AG20443 (cell line): ENCODE measurements at places on chromosomes 11 and 22.

DNA sequence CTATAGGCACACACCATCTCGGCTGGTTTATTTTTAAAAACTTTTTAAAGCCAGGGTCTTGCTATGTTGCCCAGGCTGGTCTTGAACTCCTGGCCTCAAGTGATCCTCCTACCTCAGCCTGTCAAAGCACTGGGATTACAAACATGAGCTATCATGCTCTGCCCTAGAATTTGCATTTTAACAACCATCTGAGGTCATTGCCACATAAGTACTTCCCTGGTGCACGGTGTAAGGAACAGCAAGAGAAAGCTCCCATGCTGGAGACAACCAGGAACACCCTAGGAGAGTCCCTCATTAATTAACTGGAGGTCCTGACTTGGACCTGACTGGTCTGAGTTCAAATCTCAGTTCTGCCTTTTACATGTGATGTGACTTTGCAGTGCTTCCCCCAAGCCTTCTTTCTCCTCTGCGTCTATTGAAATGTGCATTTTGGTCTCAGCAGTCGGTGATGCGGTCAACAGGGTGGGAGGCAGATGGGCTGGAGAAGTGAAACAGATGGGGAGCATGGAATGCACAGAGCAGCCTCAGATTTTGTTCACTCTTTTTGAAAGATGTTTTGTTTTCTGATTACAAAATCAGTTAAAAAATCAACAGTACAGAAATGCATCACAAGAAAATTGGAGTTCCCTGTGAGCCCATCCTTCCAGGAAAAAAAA is 146.5 kb downstream of the MYO18B start:
- DNase-seq: no peak

- DNase-seq: no peak
Measured at GRCh38 chr22:36084717-36085116, 56.1 kb upstream of the RBFOX2 start.

DNA sequence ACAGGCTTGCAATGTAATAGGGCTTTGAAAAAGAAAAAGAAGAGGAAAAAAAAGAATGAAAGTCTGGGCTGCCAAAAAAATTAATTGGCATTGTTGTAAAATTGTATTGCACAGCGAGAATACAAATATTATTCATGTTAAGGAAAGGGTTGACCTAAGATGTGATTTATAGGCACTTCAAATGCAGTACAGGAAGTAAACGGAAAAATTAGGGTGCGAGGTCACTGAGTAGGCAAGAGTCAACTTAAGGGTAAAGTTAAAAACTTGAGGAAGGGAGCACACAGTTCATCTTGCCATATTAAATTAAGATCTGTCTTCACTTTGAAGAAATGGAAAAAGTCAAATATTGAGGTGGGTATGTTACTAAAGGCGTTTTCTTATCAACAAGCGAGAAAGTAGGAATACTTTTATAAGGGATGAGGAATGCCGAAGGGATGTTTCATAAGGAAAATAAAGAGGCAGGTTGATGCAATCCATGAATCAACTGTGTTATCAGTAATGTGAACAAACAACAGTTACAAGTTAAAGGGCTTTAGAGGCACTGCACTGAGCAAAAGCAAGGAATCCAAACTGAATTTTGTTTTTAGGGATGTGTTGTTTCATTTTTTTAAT is 123.0 kb downstream of the WT1 start:
- no peak for DNase-seq

GRCh38 chr11:115219376-115219775 is 284.8 kb downstream of the CADM1 start:
- no peak for DNase-seq

GRCh38 chr11:33507967-33508366 is 192.7 kb downstream of the C11orf91 start:
- peak; percentile 22 for DNase-seq

DNA sequence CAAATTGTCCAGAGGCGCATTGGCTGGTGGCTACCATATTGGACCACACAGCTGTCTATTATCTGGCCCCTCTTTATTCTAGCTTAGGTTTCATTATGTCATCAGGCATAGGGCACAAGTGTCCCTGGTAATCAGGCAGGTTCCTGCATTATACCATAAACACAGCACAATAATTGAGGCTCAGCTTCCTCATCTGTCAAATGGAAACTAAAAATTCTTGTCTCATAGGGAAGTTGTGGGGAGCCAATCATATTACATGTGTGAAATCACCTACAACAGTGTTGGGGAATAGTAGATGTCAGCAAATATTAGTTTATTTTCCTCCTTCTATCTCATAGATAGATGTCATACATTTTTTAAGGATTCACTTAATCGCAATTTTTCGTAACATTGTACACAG is 231.0 kb upstream of the SORL1-AS1 start:
- DNase-seq: no peak

DNA sequence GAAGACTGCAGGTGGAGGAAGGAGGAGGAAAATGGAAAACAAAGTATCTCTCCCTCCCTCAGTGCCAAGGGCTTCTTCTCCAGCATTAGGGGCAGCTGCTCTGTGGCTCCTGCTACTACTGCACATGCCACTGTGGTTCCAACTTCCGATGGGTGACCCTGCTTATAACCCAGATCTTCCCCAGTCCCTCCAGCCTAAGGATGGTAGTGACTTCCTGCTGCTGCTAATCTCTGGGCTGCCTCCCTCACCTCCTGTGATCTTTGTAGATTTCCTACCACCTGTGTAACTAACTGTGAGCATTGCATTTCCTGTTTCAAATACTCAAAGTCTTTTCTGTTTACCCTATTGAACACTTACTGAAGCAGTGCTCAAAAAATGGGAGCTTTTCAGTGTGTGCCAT is 28.7 kb upstream of the TRPC6 start:
- DNase-seq: no peak

DNA sequence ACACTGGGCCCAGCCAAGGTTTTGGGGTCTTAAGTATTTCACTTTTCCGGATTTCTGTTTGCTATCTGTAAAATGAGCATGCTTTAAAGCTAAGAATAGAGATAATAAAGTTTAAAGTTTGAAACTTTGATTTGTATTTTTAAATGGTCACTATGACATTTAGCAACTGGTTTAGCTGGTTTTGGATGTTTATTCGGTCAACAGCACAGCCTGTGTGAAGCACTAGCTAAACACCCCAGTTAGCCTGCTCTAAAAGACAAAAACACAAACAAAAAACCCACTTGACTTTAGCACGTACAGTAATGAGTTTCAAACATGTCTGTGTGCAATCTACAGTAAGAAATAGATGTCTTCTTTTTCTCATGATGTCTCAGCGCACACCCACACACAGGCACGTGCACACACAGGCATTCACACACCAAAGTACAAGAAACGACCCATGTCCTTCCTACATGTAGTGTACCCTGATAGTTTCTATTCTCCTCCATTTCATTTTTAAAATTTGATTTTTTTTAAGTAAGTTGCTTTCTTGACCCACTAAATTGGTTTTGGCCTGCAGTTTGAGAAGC is 29.4 kb downstream of the SLC1A2 start:
- no peak for DNase-seq

DNA sequence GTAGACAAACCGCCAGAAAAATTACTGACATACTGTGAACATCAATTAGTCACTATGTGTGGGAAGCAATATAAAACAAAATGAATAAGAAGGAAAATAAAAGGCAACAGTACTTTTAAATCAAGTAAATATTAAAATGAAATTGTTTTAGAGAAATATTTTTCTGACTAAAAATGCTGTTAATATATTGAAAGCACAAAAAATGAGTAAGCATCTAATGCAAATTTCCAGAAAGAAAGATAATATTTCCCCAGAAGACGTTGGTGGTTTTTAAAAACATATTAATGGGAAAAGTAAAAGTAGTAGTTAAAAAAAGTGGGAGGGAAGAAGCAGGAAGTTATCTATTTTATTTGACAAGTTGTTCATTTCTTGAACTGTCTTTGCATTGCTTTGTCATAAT is 16.5 kb downstream of the XKR3 start:
- no peak for DNase-seq

GRCh38 chr22:33036881-33037280 is 21.3 kb downstream of the SYN3 start:
- no peak for DNase-seq

- DNase-seq: peak; percentile 45
Measured at GRCh38 chr11:61507962-61508861, at the start of gene LRRC10B. Gene LRRC10B, plus strand, starts transcription at chr11:61508749. Its CDS starts 250 bp downstream, at chr11:61508999.

- DNase-seq: peak; percentile 92
Measured at GRCh38 chr11:64608046-64608445, 17.0 kb downstream of the SLC22A12 start.

DNA sequence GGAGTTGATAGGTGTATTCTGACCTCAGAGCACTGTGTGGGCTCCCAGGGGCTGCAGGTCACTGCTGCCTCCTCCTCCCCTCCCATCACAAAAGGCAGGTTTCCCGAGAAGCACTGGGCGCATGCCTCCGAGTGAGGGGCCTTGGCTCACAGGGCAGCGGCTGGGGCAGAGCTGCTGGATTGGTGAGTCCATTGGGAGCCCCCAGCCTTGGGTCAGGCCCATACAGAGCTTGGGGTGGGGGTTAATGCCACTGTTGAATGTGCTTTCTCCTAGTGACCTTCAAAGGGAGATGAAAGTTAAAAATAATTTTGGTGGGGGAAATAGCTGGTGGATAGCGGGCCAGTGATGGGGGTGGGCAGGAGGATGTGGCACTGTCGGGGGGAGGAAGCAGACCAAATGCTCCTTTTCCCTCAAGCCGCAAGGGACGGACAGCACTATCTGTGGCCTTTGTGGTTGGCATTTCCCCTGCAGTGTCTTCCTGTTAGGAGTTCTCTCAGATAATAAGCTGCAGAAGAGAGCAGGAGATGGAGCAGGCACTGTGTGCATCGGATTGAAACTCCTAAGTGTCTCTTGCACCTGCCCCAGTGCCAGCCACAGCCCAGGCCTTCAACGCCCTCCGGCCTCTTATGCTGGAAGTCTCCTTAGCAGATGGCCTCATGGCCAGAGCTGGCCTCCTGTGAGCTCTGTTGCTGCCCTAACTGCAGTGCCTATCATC is 3.2 kb downstream of the TUBA8 start:
- DNase-seq: no peak

- no peak for DNase-seq
Measured at GRCh38 chr22:48347311-48347710, 1480.4 kb downstream of the BRD1 start.

DNA sequence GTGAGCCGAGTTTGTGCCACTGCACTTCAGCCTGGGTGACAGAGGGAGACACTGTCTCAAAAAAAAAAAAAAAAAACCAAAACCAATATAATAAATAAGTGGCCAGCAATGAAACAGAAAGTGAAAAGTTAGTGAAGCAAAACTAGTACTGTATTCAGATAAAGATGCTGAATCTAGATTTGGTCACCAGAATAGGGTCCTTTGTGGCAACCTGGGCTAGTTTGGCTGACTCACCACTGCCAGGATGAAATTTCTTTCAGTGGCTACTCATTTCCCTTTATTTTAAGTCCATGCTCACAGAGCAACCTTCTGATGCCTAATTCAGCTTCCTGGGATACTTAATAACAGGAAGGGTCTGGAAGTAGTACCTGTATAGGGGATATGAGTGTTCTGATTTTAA is 26.0 kb downstream of the LIMK2 start:
- DNase-seq: no peak

DNA sequence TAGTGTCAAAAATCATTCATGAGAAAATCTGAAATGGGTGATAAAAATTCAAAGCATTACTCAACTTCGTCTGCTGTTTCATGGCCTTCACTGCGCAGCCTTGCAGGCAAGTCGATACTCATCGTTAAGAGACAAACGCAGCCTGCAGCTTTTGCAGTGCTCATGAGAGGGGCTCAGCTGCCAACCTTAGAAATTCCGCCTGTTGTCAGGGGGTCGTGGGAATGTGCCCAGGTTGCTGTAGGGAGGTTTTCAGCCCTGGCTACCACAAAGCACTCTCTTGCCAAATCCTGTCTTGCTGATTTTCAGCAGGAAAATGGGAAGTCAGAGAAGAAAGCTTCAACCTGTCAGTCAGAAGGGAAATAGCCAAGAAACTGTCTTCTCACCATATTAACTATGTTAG is 25.4 kb upstream of the GRAMD1B start:
- DNase-seq: no peak

DNA sequence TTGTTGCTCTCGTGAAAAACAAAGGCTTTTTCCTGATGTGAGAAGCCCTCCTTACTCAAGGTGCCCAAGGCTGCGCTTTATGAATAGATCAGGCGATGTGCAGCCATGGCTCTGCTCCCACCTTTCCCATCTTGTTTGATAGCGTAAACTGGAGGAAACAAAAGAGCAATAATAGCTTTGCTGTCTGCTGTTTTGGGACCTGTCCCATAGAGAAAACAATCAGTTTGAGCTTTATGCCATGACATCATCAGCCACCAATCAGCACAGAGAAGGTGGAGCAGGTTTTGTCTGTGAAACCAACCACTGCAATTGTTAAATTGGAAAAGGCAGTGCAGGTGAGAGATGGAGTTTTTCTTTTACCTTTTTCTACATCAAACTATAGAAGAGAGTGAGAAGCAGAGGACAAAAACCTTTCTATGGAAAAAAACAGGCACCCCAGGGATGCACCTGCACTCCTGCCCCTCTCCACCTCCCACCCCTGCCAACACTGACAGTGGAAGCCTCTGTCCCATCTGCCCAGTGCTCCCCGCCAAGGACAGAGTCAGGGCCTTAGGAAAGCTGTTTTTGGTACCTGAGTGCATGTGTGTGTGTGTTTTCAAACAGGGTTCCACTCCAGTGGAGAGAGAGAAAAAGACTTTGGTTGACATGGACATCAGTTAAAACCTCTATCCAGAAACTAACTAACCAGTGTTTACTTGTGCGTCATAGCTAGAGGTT is 80.7 kb downstream of the MICAL3 start:
- no peak for DNase-seq

GRCh38 chr22:25941365-25941960 is 199.5 kb downstream of the MYO18B start:
- no peak for DNase-seq

- DNase-seq: no peak
Measured at GRCh38 chr22:41382610-41383009, 868 bp downstream of the TEF start.

- DNase-seq: peak; percentile 94
Measured at GRCh38 chr11:45146072-45147016, at the start of gene PRDM11. Gene PRDM11, plus strand, starts transcription at chr11:45146639. Its CDS starts 35,128 bp downstream, at chr11:45181767.

- DNase-seq: peak; percentile 63
Measured at GRCh38 chr22:38724926-38725571, 19.3 kb downstream of the GTPBP1 start.

DNA sequence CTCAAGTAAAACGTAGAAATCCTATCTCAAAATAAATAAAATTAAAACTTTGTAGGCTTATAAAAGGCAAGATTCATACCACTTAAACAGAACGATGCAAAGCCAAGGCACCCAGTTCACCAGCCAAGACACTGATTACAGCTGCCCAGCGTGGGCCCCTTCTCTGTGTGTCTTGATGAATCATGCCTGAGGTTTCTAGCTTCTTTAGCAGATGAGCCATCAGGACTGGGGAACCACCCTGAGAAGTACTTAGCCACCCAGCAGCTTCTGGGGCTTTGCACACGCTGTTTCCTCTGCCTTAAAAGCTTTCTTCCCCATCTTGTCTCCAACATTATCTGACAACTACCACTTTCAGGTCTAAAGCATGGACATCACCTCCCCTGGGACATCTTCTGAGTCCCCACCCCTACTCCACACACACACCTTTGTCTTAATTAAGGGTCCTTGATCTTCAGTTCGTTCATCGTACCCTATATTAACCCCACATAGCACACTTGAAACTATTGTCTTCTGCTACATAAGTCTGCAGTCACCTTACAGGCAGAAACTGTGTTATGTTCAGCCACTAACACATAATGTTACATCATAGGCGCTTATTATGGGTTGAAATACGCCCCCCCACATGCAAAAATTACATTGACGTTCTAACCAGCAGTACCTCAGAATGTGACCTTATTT is 8.7 kb upstream of the LAYN start:
- DNase-seq: peak; percentile 91
